Stimulated activated CD8-positive, alpha-beta memory T cell treated with anti-CD3 and anti-CD28 coated beads, Interleukin-12 subunit alpha, Interleukin-12 subunit beta, amount 100 ng/mL, for 1 hour (primary cell): ENCODE measurements at places on chromosomes 16 and 17.
A peak's percentile ranks its signal among the peaks of the same experiment; 100 is the strongest.

DNA sequence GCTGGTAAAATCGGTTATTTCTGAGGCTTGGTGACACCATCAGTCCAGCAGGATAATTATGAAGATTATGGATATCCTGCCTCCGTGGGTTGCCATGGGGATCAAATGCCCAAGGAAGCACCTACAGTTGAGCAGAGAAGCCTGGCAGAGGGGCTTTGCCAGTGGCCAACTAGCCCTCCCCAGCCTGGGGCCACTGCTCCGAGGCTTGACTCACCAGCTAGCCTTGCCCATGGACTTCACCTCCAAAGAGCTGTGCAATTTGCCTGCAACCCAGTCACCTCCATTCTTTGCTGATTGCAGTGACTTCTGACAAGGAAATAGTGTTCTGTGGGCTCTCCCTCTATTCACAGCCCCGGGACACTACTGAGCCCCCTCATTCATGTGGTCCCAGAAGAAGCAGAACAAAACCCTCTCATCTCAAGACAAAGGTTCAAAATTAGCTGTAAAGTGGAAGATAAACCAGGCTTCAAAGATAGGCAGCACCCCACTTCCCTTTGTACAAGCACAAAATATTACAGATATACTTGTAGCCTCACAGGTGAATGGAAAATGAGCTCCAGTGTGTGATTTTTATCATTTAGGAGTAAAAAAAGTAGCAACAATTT, 1.6 kb downstream of the PECAM1 start:
- DNase-seq = no peak

- DNase-seq = no peak
Observed at GRCh38 chr16:12210258-12210880, 233.8 kb downstream of the SNX29 start.

- peak; percentile 37 for DNase-seq
Observed at GRCh38 chr16:74700438-74701225, at the start of gene MLKL. TSS of gene MLKL (minus strand) at chr16:74700862. CDS start at chr16:74695757, 5,105 bp downstream.

- DNase-seq = no peak
Observed at GRCh38 chr17:44324092-44324570, 492 bp downstream of the SLC25A39 start.

DNA sequence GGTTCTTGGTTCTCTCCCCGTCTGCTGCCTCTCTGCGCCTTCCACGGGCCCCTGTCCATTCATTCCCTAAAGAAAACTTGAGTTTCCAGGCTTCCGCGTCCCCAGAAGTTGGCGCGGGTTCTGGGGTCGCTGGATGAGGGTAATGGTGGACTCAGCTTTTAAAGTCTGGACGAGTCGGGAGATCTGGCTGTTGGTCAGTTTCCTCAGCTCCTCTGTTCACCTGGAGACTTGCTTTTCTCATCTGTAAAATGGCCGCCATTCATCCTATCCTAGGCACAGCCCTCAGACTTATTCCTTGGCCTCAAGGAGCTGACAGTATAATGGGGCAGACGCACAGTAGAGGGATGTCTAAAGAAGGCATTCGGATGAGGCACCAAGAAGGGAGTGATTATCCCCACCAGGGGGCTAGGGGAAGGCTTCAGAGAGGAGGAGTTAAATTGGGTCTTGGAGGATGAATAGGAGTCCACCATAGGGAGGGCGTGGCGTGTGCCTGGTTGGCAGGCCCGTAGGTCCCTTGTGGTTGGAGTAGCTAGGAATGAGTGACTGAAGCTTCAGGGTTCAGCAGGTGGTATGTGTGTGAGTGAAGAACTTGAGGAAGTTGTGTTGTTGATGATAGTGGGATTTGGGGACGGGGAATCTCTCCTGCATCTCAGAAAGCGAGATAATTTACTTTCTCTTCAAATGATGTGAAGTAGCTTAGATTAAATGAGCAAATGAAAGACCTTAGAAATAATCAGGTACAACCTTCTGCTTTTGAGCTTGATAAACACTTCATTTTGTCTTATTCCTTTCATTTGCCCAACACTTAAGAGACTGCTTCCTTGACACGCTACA, 652 bp downstream of the VPS35L start:
- no peak for DNase-seq

GRCh38 chr17:7849751-7850504, 4.9 kb upstream of the TMEM88 start:
- no peak for DNase-seq

DNA sequence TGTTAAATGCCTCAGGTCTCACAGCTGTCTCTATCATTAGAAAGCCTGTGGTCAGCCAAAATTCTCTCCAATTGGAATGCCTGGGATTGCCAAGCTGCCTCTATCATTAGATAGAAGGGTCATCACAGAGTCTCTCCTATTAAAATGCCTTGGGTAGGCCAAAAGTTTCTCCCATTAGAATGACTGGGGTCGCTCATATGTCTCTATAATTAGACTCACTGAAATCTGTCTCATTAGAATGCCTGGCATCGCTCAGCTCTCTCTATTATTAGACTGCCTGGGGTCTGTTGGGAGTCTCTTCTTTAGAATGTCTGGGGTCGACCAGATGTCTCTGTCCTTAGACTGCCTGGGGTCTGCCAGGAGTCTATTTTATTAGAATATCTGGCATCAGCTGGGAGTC, 2265.1 kb downstream of the TP53TG3F start:
- no peak for DNase-seq

DNA sequence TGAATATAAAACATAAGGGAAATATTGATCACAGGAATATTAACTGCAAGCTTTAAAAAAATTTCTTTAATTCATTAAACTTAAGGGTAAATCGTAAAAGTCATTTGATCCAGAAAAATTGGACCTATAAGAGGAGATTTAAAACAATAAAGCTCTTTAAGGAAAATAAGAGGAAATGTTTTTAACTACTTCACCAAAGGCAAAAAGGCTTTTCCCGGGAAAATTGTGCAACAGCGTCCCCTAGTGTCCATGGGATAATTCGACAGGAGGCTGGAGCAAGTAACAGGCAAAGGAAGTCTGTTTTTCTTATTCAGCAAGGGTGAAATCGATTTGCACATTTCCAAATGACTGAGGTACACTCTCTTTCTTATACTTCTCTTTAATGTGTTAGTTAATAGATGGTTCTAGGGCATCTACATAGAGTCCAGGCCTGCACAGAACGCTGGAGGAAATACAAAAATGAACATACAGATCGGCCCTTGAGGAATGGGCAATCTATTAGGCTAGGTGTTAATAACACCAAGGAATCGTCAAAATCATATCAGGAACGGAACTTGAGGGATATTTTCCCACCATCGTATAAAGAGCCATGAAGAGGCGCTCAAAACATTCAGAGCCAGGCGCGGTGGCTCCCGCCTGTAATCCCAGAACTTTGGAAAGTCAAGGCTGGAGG, 61.4 kb downstream of the ZNF18 start:
- no peak for DNase-seq

DNA sequence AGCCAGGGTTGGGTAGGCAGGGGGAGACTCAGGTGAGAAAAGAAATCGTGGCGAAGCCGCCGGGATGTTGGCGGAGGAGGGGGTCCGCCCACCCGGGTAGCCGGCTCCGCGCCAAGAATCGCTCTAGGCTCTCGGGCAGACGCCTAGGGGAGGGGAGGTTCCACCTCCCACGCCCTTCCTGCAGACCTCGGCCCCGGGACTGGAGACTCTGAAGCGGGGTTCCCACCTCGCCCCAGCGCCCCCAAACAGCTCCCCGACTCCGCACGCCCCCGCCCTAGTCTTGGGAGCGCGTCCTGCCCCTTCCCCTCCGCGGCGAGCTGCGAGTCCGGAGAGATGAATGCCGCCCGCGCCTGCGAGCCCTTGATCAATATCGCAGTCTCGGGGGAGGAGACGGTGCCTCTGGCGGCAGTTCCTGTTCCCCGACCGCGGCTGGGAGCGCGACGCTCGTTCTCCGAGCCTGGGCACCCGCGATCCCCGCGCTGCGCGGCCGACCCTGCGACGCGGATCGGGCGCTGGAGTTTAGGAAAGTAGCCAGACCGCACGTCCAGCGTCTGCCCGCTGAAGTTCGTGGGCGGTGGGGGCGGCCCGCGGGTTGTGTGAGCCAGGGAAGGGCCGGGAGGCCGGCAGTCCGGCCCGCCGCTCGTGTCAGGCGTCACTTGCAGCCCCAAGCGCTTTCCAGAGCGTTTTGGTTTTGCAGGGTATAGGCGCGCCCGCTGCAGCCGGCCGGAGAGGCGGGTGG, 790 bp downstream of the CRHR1 start:
- DNase-seq = no peak

GRCh38 chr16:57039148-57039812, 49.9 kb downstream of the NLRC5 start:
- no peak for DNase-seq

- DNase-seq = no peak
Observed at GRCh38 chr16:78743556-78743955, 644.1 kb downstream of the WWOX start.

- no peak for DNase-seq
Observed at GRCh38 chr17:46737326-46737725, 81.2 kb downstream of the WNT3 start.
